Foreskin keratinocyte (primary cell): ENCODE measurements at places on chromosomes 12 and 14. TPM values are rescaled to one million over a fixed set of nuclear protein-coding genes. Genes with fewer than 3 reads are reported as not detected.

Gene GALNT9
- not detected in 2 replicates for total RNA-seq

DNA sequence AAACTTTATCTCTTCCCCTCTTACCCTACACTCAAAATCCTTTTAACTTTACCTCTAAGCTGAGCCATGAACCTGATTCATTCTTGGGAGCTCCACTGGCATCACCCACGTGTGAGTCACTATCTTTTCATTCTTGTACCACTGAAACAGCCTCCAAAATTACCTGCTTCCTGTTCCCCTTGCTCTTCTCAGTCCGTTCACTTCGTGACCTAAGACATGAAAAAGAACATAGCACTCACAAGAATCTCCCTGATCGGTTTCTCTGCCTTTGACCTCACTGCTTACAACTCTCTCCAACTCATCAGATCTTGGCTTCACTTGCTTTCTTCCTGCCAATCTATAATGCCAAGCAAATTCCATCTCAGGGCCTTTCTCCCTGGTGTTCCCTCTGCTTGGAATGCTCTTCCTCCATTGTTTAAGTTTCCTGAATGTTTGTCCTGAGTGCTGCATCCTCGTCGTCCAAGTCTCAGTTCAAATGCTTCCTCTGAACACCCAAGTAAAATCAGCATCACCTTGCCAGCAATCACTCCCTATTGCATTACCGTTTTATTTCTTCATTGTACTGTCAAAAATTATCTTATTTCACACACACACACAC lies 9.2 kb downstream of the GLIPR1 start:
- peak; percentile 59 for DNase-seq

DNA sequence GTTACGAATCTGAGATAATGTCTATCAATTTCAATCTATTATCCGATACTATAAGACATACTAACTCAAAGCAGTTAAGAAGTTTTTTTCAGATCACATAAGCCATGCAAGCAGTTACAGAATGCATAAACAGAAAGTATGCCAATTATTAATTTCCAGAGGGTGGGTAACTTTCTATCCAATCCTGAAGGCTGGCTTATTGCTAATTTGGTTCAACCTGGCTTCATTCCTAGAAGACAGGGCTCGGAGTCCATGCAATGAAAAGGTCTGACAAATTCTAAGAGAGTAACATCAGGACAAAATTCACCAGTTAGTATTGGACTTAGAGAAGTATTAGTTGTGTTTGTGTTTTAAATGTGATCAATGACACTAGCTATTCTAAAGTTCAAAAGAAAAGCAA lies 15.0 kb downstream of the FERMT2 start:
- DNase-seq: no peak

Gene PPP1R36
- total RNA-seq: 0.88 and 0.99 TPM in 2 replicates

Gene RPS6KA5
- 2.4 and 3.1 TPM in 2 replicates for total RNA-seq

GRCh38 chr14:32254952-32255679 lies 52.0 kb upstream of the RNU6-8 start:
- DNase-seq: no peak

DNA sequence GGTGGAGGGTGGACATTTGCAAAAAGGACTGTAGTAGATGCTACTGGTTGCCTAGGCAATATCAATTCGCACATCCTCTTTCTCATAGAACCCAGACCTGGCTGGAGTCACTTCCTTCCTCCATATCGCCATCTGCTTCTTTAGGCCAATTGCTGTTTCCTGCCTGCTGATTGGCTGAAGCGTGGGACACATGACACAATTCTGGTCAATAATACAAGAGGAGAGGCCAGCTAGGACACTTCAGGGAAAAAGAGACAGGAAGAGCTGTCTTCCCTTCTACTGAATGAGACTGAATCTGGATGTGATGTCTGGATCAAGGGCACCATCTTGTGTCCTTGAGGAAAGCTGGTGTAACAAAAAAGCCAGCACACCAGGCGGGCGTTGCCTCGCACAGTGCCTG lies 53.8 kb downstream of the TRPV4 start:
- DNase-seq: no peak

DNA sequence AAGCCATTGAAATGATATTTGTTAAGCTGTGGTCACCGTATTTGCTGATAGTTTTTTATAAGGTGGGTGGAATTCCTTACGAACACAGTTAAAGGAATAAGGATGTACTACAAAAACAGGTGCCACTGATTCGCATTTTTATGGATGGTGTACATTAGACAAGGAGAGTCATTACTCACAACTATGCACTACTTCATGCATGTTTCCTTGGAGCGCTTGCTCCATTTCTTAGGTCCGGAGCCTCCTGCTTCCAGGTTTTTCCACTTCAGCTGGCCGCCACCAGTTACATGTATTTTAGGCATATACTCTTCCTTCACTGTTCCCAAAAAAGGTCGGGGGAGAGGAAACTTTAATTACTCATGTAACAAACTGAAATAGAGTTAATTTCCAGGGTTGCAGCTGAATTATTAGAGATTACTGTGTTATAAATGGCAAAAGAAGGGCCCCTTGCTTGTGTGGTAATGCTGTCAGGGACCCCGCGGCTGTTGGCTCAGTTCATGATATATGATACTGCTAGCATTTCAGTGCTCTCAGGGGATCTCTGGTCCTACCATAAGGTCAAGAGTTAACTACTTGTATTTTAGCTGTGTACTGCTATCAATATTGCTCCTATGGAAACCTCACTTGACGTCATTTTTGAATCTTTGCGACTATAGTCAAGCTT lies 454.7 kb downstream of the NPAS3 start:
- DNase-seq: no peak

- DNase-seq: no peak
These were observed 3.2 kb downstream of the GZMH start for GRCh38 chr14:24606297-24606696.

GRCh38 chr12:114442578-114442977 lies 36.6 kb upstream of the TBX5 start:
- no peak for DNase-seq

DNA sequence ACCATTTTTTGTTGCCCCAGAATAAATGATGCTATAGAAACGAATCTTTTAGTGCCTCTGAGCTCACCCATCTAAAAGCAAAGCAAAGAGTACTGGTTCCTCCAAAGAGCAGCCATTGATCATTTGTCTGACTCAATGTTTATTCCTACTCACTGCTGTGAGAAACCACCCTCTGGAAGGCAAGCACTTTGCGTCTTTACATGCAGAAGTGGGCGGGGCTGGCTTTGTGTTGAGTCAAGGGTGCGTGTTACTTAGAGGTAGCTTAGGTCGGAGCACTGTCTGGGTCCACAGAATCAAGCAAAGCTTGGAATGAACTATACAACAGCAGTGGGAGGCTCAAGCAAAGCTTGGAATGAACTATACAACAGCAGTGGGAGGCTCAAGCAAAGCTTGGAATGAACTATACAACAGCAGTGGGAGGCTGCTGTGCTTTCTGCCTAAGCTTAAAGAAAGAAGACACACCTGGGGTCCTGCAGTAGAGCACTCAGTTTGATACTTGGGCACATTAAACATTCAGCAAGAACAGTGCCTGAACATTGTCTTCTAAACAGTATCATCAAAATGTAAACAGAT lies 77.2 kb upstream of the PRICKLE1 start:
- peak; percentile 51 for DNase-seq

Gene RASSF8
- total RNA-seq: 15.6 and 17.1 TPM in 2 replicates

Gene PTPRR
- 0.14 and 0.95 TPM in 2 replicates for total RNA-seq

DNA sequence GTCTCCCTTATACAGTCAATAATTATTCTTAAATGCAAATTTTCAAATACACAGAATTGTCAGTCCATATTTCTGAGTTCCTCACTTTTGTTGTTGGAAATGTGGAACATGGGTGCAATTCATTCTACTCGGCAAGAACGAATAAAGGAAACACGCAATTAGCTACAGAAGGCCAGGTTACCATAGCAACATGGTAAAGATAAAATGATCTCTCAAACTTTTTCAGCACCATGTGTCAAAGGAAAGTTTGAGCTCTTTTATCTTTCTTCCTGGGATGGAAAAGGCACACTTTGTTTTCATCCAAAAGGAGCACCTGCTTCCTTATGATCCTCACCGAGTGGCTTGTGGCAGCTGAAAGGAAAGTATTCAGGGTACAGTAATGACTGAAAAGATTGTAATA lies 595.0 kb downstream of the RPS29 start:
- no peak for DNase-seq

Gene AQP5
- total RNA-seq: not detected in 2 replicates

GRCh38 chr14:20846560-20846959 lies 43.9 kb upstream of the RNASE1 start:
- DNase-seq: no peak

Gene CPNE6
- not detected in 2 replicates for total RNA-seq

Gene INHBC
- total RNA-seq: not detected in 2 replicates

Gene CCDC198
- not detected in 2 replicates for total RNA-seq

Gene TRAFD1
- total RNA-seq: 19.0 TPM in 2 replicates

Gene GALNT4
- total RNA-seq: 4.1 and 4.4 TPM in 2 replicates

GRCh38 chr14:75634848-75635247 lies 25.8 kb downstream of the ERG28 start:
- peak; percentile 11 for DNase-seq

DNA sequence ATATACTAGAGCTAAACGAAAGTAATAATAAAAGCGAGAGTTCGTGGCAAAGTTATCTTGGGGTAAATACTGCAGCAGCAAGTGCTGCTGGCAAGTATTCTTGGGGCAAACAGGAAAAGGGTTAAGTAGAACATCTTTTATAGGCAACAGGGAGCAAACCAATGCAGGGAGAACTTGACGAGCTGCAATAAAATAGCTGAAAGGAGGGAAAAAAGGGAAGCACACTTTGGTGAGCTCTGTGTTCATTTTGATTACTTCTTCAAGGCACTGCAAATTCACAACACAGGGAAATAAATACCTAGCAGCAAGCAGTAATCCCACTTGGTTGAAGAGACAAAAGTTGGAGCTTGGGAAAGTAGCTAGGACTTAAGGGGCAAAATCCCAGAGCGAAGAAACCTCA lies 42.3 kb upstream of the TTC7B start:
- DNase-seq: no peak

DNA sequence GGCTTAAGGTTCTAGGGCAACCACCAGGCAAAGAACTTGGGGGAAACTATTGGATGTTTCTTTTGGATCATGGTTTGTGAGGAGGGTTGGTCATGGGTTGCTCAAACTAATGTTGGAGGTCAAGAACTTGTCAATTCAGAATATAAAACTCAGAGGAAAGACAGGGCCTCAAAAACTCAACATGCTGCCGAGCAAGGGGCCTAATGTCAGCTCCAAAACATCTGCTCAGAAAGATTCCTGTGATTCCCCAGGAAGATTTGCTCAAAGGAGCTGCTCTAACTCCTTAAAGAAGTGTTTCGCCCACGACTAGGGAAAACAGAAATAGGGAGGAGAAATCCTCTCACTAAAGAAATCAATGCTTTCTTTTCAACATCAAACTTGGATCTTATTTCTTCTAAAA lies 3.7 kb upstream of the IGF1 start:
- DNase-seq: no peak

DNA sequence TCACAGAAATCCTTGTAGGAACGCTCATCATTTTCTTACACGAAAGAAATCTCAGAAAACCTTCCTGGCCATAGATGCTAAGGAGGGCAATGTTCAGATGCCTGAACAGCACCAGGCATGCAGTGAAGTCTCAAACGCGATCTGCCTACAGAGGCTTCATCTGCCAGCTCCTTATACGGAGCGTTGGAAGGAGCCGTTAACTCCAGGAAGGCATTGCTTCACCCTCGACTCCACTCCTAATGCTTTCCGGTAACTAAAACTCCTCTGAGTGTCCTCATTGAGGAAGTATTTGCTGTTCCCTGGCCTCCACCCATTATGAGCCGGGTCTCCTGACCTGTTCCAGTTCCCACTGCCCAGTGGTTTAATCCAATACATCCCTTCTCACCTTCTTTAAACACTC lies 502.7 kb downstream of the BCL11B start:
- DNase-seq: no peak

DNA sequence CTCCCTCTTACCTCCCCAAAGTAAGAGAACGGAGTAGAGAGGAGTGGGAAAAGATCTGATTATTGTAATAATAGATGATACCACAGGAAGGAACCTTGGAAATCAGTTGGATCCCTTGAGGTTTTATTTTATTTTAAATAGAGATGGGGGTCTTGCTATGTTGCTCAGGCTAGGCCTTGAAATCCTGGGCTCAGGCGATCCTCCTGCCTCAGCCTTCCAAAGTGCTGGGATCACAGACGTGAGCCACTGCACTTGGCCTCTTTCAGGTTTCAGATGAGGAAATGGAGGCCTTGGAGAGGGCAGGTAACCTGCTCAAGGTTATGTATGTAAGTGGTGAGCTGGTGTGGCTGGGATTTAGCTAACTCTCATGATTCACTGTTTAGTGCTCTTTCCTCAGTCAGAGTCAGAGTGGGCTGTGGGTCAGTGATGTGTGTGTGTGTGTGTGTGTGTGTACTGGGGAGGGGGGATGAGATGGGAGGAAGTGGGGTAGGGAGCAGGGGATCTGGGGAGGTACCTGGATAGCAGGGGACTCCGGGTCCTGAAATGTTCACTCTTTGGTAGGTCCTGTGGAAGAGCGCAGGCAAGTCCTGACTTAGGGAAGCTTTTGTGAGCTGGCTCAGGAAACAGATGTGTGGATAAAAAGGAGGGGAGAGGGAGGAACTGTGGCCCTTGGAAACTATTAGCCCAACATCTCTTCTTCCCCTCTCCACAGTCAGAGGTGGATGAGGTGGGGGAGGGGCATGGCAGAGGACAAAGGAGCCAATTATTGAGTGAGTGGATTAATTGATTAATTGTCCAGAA lies 4.7 kb upstream of the CISTR start:
- no peak for DNase-seq

- no peak for DNase-seq
These were observed 22.4 kb downstream of the ACTN1 start for GRCh38 chr14:68956724-68957123.

- no peak for DNase-seq
These were observed 530 bp downstream of the ARL1 start for GRCh38 chr12:101407049-101407435.

Gene FAM181A
- not detected in 2 replicates for total RNA-seq

- no peak for DNase-seq
These were observed 80.3 kb upstream of the PWP1 start for GRCh38 chr12:107605293-107605692.

- no peak for DNase-seq
These were observed 1.5 kb upstream of the ZDHHC22 start for GRCh38 chr14:77143071-77143470.

GRCh38 chr14:103290961-103291360 lies 43.1 kb upstream of the EIF5 start:
- no peak for DNase-seq

DNA sequence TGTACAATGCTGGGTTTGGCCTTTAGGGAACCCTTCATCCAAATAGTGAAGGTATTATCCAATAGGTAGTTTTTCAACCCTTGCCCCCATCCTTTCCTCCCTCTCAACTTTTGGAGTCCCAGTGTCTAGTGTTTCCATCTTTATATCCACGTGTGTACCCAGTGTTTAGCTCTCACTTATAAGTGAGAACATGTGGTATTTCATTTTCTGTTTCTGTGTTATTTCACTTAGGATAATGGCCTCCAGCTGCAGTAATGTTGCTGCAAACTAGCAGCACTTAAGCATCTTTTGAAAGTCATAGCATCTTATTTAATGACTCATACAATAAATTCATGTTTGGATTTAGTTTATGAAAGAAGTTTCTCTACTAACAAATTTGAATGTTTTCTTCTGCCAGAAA lies 442.5 kb downstream of the NELL2 start:
- DNase-seq: no peak

GRCh38 chr14:30559638-30560091 lies 707 bp downstream of the G2E3 start:
- DNase-seq: peak; percentile 28
